Suprapubic skin (tissue), 4 donors: ENCODE measurements at places on chromosomes 3 and 15. TPM values are rescaled to one million over a fixed set of nuclear protein-coding genes. Genes with fewer than 3 reads are reported as not detected.

DNA sequence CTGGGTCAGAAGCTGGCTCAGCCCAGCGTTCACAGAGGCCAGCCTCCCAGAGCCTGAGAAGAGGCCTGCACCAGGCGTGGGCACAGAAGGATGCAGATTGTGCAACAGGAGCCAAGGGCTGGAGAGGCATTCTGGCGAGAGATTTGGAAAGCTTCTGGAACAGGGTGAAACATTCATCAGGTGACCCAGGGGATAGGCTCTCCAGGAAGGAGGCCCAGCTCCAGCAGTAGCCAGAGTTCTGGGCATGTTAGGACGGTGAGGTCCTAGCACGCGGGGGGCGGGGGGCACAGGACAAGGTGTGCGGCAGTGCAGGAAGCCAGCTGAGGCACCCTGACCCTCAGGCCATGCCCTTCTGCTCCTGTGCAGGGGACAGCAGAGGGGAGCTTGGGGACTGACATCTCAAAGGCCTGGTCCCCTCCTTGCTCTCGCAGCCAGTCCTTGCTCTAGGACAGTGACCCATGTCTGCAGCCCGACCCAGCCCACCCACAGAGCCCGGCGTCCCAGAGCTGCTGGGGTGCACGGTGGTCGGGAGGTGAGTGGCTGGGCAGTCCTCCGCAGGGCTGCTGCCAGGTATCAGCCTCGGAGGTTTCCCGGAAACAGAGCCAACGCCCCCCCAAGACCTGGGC is 111.7 kb upstream of the KLF13 start:
- DNase-seq, result no peak

GRCh38 chr3:126305427-126305826 is 51.8 kb downstream of the KLF15 start:
- DNase-seq, result no peak

CHDH gene
- total RNA-seq, result 6.0 TPM

DNA sequence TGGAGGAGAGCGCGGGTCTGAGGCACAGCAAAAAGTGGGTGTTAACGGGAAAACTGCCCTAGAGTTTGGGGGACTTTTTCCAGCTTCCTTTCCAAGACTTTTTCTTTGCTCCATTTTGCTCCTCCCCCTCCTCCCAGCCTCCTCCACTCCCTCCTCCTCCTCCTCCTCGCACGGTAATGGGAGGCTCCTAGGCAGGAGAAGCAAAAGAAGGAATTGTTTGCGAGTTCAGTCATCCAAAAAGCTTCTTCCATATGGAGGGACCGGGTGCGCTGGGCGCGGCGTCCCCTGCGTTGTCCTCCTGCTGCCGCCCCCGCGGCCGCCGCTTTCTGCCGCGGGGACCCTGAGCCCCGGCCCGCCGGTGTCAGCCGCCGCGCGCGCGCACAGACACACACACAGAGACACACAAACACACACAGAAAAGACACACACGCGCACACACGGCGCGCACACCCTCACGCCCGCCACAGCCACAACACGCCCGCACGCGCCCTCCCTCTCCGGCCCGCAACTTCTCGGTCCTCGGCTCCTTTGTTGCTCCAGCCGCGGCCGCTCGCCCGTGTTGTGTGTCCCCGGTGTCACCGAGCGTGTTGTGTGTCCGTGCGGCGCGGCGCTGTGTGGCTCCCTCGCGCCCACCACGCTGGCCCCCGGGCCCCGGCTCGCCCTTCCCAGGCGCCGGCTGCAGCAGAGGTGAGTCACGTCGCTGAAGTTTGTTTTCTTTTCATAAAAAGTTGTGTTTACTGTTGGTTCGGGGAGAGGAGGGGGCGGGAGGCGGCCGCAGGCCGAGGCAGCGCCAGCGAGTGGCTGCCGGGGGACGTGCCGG is at the start of gene BOC:
TSS of gene BOC (plus strand) at position 228 of the 820 bp plus-strand sequence. CDS start 38,246 bp downstream, outside the sequence.
- no peak for DNase-seq

C3orf49 gene
- not detected for total RNA-seq

- no peak for DNase-seq
Measured at GRCh38 chr3:76365275-76365674, 579.9 kb upstream of the ZNF717 start.

GRCh38 chr3:121998030-121998580 is 23.9 kb downstream of the ILDR1 start:
- no peak for DNase-seq

DNA sequence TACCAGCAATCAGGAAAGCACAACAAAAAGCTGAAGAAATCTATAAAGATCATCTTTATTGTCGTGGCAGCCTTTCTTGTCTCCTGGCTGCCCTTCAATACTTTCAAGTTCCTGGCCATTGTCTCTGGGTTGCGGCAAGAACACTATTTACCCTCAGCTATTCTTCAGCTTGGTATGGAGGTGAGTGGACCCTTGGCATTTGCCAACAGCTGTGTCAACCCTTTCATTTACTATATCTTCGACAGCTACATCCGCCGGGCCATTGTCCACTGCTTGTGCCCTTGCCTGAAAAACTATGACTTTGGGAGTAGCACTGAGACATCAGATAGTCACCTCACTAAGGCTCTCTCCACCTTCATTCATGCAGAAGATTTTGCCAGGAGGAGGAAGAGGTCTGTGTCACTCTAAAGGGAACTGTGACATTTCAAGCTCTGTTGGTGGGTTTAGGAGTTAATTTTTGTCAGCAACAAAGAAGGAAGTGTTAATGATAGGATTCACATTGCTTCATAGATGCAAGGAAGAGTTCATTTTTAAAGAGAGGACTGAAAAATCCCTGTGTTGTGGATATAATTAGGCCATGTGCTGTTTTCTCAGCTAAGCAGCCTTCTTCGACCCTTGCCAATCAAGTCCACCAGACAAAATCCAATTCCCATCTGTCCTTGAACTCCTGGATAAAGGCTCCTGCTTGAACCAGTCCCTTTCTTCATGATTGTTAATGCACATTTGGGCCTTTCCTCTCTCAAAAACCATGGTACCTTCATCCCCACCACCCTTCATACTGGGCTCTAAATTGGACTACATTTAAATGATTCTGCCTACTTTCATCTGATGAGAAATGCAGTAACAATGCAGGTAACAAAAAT is 1.2 kb downstream of the GPR15 start:
- no peak for DNase-seq

GRCh38 chr3:34225821-34226366 is 427.5 kb downstream of the PDCD6IP start:
- no peak for DNase-seq

NIPA2 gene
- total RNA-seq, result 36.4 TPM

GRCh38 chr3:23219117-23219516 is 16.0 kb downstream of the UBE2E2 start:
- no peak for DNase-seq

DNA sequence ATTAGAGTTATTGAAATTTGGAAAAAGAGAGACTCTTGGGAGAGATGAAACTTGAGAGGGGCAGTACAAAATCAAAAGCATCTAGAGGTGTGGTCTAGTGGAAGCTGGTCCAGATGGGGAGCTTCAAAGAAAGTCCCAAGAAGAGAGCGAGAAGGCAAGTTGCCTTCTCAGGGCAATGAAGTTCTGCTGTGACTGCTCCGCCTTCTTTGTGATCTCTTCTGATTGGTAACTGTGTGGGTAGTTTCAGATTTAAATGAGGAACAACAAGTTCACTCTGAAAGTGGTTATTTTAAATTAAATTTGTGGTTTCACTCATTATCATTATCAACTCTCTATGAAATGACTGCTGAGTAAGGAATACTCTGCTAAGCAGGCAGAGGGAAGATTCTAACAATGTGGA is 233.3 kb downstream of the NLGN1 start:
- no peak for DNase-seq

GRCh38 chr3:67828486-67829010 is 174.1 kb upstream of the SUCLG2 start:
- DNase-seq, result no peak

- DNase-seq, result no peak
Measured at GRCh38 chr15:72398648-72399047, 543 bp downstream of the TMEM202 start.

- no peak for DNase-seq
Measured at GRCh38 chr3:138942861-138943623, 3.9 kb downstream of the FOXL2 start.

SUSD5 gene
- total RNA-seq, result 0.60 TPM

DNA sequence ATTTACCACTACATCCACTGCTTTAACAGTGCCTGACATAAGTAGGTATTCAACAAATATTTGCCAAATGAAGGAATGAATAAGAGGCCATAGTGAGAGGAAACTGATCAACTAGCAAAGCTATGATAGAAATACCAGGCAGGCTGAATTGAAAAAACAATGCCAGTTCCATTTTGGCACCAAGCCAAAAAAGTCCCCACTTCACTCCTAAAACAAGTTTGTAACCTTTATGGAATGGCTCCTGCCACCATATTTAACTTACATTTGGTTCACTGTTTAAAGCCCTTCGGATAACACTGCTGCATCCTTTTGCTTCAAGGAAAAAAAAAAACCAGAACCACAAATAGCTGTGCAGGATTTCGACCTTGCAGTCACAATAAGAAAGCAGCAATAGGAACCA is 166.1 kb downstream of the FRMD5 start:
- no peak for DNase-seq

DPPA2 gene
- total RNA-seq, result not detected

- no peak for DNase-seq
Measured at GRCh38 chr15:57382215-57382614, 5.9 kb downstream of the CGNL1 start.

PEX5L gene
- total RNA-seq, result not detected

- DNase-seq, result no peak
Measured at GRCh38 chr3:143888846-143889245, 40.6 kb upstream of the SLC9A9 start.

DNA sequence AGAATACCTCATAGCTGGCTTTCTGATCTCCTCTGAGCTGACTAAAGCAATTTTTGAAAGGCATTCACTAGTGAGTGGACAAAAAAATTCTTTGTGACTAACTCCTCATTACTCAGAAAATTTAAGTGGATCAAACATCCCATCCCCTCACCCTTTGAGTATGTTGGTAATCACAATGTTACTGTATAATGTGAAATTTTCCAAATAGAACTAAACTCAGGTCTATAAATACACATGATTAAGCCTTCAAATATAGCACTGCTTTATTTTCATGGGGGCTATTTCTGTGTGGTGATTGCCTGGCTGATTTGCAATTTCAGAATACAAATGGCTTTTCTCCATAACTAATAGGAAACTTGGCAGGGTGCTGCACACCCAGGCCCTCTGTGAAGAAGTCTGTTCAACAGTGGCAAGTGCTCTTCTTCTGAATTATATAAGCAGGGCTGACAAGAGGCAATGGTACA is 45.9 kb upstream of the ACTC1 start:
- no peak for DNase-seq

DNA sequence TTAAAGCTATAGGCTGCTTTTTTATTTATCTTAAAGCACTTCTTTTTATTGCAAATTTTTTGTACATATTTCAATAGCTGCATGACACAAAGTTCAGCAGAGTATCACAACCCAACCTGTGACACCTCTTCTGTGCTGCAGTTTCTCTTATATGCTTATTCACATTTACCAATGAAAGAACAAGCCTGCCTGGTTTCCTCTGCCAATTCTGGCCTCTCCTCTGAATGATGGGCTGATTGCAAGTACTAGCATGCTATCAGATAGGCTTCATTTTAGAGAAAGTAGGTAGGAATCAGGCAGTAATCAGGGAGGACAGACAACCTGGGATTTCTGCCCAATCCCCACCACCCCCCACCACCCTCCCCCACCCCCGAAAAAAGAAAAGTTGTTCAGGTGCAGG is 26.6 kb downstream of the ACKR4 start:
- DNase-seq, result no peak

FILIP1L gene
- 19.9 TPM for total RNA-seq

DNA sequence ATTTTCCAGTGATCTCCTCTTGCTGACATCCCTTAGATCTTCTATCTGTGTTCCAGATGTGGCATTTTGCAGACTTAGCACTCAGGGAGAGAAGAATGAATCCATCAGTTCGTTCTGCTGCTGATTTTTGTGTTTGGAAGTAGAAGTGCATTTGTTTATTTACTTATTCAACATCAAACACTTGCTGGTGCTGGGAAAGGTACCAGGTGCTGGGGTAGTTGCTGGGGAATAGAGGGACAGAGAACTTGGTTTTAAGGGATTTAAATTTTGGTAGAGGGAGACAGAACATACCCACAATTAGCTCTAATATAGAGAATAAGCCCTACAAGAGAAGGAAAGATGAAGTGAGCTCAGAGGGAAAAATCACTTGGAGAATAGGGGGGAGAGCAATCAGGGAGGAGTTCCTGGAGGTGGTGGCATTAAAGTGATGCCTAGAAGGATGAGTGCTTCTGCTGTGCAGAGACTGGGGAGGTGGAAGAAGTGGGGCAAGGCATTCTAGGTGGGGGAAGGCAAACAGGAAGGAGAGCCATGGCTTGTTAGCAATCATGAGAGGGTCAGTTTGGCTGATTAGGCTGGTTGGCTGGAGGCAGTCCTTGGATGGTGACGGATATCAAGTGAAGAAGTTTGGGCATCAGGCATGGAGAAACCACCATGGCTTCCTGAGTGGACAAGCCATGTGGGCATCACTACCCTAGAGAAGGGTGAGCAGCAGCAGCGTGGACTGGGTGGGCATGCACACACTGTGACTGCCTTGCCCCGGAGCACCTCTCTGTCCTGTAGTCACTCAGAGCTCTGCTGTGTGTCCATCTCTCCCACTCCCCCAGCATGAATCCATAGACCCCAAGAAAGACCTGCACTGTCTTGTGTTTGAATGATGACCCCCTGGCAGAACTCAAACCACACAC is 197.3 kb downstream of the OPA1 start:
- DNase-seq, result peak; percentile 61

DNA sequence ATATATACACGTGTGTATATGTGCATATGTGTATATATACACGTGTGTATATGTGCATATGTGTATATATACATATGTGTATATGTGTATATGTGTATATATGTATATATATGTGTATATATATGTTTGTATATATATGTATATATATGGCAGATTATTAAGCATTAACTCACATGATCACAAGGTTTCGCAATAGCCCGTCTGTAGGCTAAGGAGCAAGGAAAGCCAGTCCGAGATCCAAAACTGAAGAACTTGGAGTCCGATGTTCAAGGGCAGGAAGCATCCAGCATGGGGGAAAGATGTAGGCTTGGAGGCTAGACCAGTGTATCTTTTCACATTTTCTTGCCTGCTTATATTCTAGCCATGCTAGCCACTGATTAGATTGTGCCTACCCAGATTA is 23.7 kb downstream of the NAALADL2 start:
- no peak for DNase-seq

DCBLD2 gene
- total RNA-seq, result 19.1 TPM

- no peak for DNase-seq
Measured at GRCh38 chr3:127307112-127307835, 19.4 kb upstream of the PRR20G start.

DNA sequence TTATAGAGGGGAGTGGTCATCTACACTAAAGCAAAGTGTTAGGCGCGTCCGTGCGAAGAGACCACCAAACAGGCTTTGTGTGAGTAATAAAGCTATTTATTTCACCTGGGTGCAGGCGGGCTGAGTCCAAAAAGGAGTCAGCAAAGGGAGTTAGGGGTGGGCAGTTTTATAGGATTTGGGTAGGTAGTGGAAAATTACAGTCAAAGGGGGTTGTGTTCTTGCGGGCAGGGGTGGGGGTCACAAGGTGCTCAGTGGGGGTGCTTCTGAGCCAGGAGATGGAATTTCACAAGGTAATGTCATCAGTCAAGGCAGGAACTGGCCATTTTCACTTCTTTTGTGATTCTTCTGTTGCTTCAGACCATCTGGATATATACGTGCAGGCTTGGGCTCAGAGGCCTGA is 47.1 kb downstream of the OIP5 start:
- no peak for DNase-seq

GRCh38 chr3:31575448-31575847 is 42.7 kb downstream of the STT3B start:
- no peak for DNase-seq

GRCh38 chr15:90840157-90840855 is 28.1 kb upstream of the FURIN start:
- no peak for DNase-seq

GRCh38 chr3:45704301-45704943 is 15.2 kb downstream of the SACM1L start:
- no peak for DNase-seq

SOX14 gene
- total RNA-seq, result not detected
